Left renal pelvis (tissue), 4 donors: ENCODE measurements at places on chromosomes 2 and 18.
A peak's percentile ranks its signal among the peaks of the same experiment; 100 is the strongest.

GRCh38 chr2:40653829-40654228 is 201.9 kb upstream of the SLC8A1 start:
- DNase-seq, result no peak

GRCh38 chr2:55232863-55233657 is 572 bp downstream of the RPS27A start:
- DNase-seq, result no peak

GRCh38 chr2:108388045-108388444 is 10.3 kb downstream of the SULT1C4 start:
- DNase-seq, result no peak

GRCh38 chr18:36120297-36120696 is 8.8 kb downstream of the SLC39A6 start:
- no peak for DNase-seq

GRCh38 chr2:121810959-121811853 is 55.8 kb downstream of the TSN start:
- peak; percentile 71 for DNase-seq

- DNase-seq, result no peak
Measured at GRCh38 chr2:238169048-238169707, 10.4 kb downstream of the ERFE start.

DNA sequence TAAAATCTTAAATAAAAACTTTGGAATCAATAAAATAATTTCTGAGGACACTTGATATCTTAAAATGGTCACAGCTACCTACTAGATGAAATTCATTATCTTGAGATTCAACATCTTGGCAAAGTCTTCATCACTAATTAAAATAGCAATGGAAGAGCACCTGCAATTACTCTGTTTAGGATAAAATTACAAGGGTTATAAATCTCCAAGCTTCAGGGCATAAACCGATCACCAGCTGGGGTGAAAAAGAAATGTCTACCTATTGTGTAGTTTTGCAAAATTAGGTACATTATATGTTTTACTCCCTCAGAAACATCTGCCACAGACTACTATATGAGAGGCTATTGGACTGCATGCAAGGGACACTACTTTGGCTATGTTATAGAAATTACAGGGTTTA is 327.1 kb downstream of the CCDC178 start:
- no peak for DNase-seq

GRCh38 chr2:212523756-212524155 is 14.8 kb downstream of the ERBB4 start:
- DNase-seq, result no peak
